NCI-H1417 treated with DMSO at 0.1 percent for 48 hours (cell line): ENCODE measurements at places on chromosomes 1 and 21.

DNA sequence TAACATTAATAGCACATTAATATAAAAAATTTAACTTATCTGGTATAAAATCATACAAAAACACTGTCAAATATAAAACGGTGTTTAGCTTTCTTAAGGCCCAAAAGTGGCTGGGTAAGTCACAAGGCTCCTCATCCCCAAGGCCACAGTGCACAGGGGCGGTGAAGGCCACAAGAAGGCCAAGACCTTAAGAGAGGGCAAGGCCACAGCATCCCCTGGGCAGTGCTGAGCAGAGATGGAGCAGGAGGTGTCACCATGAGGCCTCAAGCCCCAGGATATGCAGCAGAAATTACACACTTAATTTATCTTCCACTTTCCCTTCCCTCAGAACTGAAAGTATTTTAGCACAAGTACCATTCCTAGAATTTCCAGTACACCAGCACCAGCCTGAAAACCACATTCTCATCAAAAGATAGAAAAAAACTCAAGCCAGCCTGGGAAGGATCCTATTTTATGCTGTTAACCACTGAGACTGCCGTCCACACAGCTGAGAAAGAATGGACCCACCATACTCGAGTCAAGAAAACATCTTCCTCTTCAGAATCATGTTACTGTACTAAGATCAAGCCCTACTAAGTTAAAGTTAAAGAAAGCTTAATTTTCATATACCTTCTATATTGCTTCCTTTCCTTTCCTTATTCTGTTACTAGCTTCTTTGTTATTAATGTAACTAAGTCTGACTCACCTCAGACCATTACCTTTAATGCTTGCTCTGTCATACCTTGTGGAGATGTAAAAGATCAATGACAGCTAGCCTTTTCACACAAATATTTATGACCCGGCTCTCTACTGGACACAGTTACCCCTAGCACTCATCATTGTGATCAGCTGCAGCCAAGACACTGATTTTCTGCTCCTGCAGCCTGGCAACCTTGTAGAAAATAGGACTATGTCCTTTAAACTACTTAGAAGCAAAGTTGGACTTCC, 26.4 kb upstream of the FMO1 start:
- DNase-seq = no peak

DNA sequence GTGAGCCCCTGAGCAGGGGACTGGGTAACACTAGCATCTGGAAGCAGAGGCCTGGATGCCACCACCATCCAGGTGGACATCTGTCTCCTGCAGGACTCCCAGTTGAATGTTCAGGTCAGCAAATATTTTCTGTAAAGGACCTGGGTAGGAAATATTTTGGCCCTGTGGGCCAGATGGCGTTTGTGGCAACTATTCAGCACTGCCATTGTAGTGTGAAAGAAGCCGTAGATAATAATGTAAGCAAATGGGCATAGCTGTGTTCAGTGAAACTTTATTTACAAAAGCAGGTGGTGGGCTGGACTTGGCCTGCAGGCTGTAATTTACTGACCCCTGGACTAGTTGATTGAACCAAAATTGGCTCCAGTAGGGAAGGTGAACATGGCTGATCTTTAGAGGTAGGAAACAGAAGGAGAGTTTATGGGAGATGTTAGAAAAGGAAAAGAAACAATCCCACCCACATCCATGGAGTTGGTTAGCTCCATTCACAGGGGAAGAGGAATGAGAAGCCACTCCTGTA, 20.0 kb upstream of the CD101 start:
- no peak for DNase-seq

GRCh38 chr1:180083164-180083563, 71.5 kb upstream of the QSOX1 start:
- DNase-seq = no peak

DNA sequence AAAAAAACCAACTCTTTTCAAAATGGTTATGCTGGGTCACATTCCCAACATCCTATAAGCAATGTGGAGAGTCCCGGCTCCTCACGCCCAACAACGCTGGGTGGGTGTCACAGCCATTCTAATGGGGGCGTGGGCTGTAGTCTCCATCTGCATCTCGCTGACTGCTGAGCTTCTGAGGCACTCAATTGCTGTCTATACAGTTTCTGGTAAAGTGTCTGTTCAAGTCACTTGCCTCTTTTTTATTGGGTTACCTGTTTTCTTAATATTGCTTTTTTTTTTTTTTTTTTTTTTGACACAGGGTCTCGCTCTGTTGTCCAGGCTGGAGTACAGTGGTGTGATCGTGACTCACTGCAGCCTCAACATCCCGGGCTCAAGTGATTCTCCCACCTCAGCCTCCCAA, 54.8 kb downstream of the GNB1 start:
- no peak for DNase-seq

GRCh38 chr1:59605184-59605583, 209.6 kb upstream of the HOOK1 start:
- no peak for DNase-seq

DNA sequence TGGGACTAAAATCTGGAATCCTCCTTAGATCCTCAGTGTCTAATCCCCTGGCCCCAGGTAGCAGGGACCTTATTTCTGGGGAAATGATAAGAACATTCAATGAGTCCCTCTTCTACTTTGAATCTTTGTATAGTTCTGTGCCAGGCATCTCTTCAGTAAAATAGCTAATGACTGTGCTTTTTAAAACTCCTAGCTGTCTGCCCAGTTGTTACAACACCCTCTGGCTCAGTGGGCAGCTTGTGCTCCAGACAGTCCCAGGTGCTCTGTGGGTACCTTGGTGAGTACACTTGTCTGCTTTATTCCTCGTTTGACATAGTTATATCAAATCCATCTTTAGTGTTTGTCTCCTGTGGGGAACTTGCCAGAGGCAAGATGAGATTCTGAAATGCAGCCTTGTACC, 18.0 kb downstream of the TGFB2 start:
- no peak for DNase-seq

DNA sequence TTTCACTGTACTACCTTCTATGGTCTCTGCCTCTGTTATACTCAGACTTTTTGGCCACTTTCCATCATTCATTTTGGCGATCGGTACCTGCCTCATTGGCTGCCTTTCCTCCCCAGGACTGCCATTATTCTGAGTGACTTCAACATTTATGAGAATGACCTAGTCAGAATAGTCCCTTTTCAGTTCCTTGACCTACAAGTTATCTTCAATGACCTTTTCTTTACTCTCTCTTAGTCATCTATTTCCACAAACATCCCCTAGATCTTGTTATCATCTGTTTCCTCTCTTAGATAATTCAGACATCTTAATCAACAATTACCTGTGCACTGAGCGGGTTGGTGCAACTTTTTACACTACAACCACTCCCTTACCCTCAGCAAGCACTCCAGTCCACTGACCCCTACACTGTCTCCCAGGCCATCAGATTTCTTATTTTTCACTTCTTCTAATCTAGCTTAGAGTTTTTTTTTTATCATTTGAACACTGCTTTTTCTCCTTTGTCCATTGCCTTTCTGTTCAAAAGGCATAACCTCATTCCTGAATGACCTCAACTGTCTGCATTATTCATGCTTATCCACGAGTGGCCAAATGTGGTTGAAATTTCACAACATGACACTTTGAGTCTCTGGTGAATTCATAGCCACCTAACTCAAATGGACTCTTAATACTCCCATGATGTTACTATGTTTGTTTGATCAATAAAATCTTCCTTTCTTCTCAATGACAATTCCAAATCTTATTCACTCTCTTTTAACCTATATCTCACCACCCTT, 112.7 kb downstream of the HMCN1 start:
- no peak for DNase-seq

DNA sequence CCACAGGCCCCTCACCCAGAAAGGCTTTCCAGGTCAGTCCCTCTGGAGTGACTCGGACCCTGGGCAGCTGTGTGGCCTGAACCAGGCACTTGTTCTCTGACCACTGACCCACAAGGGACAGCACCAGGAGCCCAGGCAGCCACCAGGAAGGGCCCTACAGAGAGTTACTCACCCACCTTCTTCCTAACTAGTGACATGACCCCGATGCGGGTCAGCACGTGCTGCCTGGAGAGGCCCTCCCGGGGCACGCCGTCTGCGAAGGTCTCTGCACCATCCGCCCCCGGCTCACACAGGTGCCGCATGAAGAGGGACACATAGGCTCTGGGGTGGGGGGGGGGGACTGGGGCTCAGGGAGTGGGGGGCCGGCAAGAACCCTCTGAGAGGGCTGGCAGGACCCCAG, 55.8 kb downstream of the CHD5 start:
- DNase-seq = no peak

- DNase-seq = no peak
Observed at GRCh38 chr21:28818663-28819278, 173.9 kb downstream of the LTN1 start.

DNA sequence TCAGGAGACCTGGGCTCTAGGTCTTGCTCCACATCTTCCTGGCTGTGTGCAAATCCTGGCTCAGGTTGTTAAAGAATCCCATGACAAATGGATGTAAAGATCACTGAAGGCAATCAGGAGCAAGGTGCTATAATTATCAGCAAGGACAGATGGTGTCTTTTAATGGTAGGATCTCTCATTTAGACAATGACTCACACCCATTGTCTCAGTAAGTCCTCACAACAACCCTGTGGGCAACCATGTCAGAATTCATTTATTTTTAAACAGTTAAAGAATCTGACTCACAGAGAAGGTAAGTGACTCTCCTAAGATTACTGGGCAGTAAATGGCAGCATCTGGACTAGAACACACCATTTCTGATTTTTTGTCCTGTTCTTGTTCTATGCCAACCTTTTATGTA, 32.8 kb downstream of the RNASEL start:
- DNase-seq = no peak

DNA sequence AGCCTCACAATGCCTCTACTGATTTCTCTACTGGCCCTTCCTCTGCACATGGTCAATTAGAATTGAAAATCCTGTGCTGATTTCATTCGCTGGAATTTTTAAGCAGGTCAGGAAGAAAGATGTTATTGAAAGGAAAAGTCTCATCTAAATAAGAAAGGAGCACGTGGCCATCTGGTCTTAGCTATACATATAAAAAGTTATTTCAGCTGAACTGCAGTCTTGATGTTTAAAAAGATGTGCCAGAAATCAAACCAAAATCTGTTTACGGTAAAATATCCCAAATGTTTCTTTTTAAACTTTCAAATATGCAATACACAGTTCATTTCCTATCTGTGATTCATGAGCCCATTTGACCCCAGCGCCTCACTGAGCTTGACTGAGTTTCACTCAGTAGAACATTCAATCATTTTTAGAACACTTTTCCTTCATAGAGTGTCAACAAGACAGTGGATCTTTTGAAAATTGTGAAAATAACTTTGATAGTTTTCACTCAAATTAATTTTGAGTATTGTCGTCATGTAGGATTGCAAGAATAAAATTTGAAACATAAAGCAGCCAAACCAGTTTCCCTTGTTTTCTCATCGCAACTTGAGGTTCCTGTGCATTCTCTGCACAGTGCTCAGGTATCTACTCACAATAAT, 293.6 kb downstream of the PTPRC start:
- DNase-seq = no peak

DNA sequence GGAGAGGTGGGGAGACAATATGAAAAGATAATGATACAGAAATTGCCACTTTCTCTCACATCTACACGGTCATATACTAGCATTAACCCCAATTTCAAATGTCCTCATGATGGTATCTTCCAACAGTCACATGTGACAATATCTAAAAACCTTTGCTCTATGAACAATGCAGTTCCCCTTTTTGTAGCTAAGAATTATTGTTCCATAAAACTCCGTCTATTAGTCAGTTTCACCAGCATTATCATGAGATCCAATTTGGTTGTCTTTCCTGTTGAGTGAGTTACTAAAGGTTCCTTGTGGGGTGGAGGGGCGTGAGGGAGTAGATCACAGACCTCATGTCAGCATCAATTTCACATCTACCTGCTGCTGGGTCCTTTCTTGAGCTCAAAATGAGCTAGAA, 1.7 kb downstream of the TIAM1 start:
- DNase-seq = no peak

- no peak for DNase-seq
Observed at GRCh38 chr1:183267646-183268431, 81.8 kb downstream of the LAMC2 start.

- no peak for DNase-seq
Observed at GRCh38 chr1:21681426-21681825, 12.3 kb upstream of the RAP1GAP start.

- peak; percentile 91 for DNase-seq
Observed at GRCh38 chr1:61076728-61077675, 5.4 kb upstream of the NFIA start.

GRCh38 chr1:174957829-174958228, 41.9 kb upstream of the CACYBP start:
- DNase-seq = no peak

DNA sequence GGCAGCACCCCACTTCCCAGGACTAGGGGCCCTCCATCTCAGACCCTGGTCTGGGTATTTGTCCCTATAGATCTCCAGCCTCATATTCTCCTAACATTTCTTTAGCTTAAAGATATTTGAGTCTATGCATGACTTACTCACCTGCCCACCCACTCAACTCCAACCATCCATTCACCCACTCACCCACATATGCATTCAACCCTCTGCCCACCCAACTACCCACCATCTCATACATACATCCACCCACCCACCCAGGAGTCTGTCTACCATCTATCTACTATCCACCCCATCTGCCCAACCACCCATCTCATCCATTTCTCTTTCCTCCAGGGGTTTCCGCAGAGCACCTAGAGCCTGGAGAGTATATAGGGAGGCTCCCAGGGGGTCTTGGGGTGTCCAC, 42.7 kb downstream of the FAAH start:
- no peak for DNase-seq

- DNase-seq = no peak
Observed at GRCh38 chr1:236099355-236099974, 34.6 kb upstream of the NID1 start.

GRCh38 chr1:167219194-167219593, 1.5 kb upstream of the POU2F1 start:
- no peak for DNase-seq

DNA sequence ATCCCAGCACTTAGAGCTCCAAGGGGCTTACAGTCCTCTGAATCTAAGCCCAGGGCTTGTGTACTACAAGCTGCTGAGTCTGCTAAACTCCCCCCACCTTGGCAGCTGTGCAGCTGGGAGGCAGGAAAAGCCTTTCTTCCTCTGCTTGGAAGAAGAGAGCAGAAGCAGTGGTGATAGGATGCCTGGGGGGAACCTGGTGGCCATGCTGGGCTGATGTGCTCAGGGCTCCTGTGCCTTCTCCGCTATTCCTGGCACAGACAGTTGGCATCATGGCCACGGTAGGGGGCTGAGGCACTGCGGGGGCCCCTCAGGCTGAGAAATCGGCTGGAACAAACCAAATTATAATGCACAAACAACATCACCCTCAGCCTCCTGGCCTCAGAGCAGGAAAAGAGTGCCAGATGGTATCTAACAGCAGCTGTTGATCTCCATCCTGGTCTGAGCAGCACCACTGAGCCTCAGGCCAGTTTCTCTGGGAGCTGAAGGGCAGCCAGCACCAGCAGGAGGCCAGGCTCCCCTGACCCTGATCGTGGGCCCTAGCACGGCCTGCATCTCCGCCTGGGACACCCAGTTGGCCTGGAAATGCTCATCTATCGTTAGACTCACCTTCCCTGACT, 35.8 kb downstream of the ECE1 start:
- DNase-seq = no peak

GRCh38 chr1:23422241-23422877, 2.2 kb downstream of the TCEA3 start:
- no peak for DNase-seq

GRCh38 chr1:75426688-75427087, 184.2 kb downstream of the SLC44A5 start:
- DNase-seq = no peak
